ENCODE measurements at places on chromosomes 2 and 18.

- no peak for DNase-seq
These were observed 19.1 kb upstream of the VIT start for GRCh38 chr2:36677386-36677785.

DNA sequence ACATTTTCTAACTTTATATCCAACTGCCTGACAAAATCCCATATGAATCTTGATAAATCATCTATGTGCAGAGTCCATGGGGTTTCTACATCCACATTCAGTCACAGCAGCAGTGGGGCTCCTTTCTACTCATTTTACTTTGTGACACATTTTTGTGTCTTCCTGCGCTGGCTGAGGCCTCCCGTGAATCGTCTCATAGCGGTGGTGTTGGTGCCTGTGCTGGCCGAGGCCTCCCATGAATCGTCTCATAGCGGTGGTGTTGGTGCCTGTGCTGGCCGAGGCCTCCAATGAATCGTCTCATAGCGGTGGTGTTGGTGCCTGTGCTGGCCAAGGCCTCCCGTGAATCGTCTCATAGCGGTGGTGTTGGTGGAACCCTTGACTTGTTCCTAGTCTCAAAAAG, 17.0 kb downstream of the SNED1 start:
- no peak for DNase-seq

DNA sequence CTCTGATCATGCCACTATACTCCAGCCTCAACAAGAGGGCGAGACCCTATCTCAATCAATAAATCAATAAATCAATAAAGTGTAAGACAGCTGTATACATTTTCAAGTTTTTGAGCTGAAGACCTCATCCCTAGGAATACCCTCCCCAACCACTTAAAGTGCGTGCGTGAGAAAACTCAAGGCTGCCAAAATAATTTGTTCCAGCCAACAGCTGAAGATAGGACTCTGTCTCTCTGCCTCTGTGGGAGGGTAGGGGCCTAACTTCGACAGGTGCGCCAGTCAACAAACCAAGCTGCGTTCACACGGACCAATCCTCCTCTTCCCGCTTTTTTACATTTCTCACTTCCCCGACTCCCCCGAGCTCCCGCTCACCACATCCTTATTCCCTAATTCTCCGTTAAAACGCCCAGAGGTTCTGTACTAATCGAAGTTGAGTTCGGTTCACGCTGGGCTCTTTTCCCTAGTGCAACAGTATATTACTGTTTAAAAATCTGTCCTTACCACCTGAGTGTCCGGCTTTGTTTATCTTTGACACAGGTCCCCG, 618 bp downstream of the POLR2D start:
- DNase-seq, result no peak

DNA sequence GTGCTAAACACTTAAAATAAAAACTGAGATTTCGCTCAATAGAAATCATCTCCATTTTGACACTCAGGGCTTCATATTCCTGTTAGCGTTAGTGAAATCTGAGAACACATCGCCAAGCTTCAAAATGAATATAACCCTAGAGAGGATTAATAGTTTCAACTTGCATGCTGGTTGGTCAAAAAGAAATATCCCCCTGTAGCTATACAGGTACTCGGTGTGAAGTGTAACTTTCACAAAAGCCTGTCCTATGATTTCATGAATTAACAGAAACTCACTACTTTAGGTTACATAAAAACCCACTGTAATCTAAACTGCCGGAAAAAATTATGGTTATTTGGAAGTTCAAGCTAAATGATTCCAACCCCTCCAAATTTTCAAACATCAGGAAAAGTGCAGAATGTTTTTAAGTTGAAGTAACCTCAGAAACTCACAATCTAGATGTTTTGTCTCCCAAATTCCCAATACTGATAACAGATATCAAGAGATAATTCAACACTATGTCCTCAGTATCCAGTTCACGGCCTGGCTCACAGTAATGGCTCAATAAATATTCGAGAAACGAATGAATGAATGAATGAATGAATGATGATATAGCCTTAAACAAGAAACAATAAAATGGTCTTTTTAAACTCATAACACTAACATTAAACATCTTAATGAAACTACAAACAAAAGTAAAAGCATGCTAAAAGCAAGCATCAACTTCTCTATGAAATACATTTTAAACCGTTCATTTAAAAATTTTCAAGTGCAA, 2.5 kb downstream of the TLK1 start:
- DNase-seq, result no peak

- no peak for DNase-seq
These were observed 4.8 kb downstream of the MEX3C start for GRCh38 chr18:51192696-51193095.

GRCh38 chr2:119545754-119546446, 1.7 kb downstream of the CFAP221 start:
- DNase-seq, result no peak

DNA sequence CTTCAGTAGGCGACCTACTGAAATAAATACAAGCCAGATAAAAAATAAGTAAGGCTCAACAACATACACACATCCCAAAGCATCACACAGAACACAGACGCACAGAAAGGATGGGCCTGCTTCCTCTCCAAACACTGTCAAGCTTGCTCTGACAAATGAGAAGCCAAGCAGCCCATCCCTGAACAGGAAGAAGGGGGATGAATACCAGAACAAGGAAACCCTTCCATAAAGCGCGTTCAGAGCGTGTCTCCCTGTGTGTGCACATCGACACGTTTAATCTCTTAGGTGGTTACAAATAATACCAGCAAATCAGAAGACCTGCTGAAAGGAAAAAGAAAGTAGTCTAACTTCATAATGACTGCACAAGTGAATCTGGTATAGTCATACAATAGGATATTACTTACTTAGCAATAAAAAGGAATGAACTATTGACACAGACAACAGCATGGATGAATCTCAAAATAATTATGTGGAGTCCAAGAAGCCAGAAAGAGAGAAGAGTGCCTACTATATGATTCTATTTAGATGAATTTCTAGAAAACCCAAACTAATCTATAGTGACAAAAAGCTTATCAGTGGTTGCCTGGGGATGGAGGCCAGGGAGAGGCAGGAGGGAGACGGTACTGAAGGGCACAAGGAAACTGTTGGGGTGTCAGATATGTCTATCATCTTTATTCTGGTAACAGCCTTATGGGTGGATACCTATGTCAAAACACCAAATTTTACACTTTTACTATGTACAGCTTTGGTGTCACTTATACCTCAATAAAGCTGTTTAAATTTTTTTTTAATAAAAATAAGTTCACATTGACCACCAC, 26.8 kb downstream of the MBOAT2 start:
- DNase-seq, result no peak

GRCh38 chr2:236485519-236485918, 84.1 kb upstream of the ACKR3 start:
- DNase-seq, result no peak

DNA sequence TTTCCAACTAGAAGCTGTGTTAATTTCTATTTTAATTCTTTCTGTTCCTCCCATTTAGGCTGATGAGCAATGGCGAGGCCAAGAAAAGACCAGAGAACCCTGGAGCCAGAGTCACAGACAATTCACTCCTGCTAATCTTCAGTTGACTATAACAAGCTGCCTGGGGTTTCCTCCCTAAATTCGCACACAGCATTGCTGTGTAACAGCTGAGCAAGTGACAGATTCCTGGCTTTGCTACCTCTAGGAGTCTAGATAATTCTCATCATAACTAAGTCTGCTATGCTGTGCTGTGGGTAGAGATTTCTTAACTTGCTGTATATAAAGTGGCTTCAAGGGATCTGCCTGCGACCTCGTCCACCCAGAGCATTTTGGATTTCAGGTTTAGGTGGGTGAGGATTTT, 131.3 kb upstream of the REV1 start:
- no peak for DNase-seq

GRCh38 chr2:165634855-165635254, 159.2 kb downstream of the GALNT3 start:
- no peak for DNase-seq

DNA sequence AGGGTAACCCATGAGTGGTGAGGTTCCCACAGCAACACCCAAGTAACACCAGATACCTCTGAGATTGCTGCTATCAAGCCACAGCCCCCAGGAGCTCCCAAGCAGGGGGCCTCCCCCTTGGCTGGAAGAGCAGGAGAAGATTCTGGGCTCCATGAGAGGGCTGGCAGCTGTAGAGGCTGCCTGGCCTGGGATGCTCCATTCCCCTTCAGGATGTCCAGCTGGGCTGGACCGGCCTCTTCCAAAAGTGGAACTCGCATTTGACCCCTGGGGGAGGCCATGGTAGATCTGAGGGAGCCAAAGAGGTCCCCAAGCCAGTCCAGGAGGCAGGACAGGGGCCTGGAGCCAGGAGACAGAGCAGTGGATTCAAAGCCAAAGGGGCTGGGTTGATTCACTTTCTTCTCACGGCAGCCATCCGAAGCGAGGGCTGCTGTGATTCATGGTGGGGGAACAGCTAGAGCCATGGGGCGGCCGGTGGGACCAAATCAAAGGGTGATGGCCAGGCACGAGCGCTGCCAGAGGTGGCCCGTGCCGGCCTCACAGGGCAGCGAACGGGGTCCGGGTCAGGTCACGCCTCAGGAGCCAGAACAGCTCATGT, 95.3 kb upstream of the ID2 start:
- no peak for DNase-seq

- DNase-seq, result no peak
These were observed 424.6 kb downstream of the TGIF1 start for GRCh38 chr18:3874581-3874980.

- peak; percentile 92 for DNase-seq
These were observed 147.3 kb downstream of the IRS1 start for GRCh38 chr2:226652369-226652768.

DNA sequence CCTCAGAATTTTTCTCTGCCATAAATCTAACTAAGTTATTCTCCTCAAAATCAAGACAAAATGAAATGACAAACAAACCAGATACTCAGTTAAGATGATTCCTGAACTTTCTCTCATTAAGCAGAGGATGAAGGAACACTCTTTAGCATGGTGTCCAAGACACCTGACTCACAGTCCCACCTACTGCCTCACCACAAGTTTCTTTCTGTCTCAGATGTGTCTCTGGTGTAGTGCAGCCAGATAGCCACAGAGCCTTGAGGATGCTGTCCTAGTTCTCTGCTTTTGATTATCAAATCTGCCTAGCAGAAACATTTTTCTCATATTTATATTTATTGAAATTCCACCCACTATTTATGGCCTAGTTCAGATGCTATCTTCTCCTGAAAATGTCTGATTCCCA, 103.6 kb upstream of the TMEM200C start:
- DNase-seq, result no peak

DNA sequence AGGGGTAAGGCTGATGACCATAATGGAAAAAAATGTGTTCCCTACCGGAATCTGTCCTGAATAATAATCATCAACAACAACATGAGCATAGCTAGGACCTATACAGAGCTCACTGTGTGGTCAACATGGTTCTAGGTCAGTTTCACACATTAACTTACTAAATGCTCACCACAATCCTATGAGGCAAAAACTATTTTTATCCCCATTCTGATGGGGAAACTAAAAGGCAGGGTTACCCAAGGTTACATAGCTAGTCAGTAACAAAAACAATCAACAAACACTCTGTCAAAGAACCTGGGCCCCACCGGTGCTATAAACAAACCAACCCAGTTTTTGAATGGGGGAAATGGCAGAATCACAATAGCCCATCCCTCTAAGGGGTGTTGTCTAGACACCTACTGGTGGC, 40.1 kb downstream of the AOX1 start:
- no peak for DNase-seq

GRCh38 chr2:29224693-29225551, 109.7 kb downstream of the CLIP4 start:
- DNase-seq, result no peak

- no peak for DNase-seq
These were observed 34.7 kb downstream of the ST3GAL5 start for GRCh38 chr2:85854166-85854509.

GRCh38 chr18:2686349-2686968, 30.9 kb downstream of the SMCHD1 start:
- no peak for DNase-seq

DNA sequence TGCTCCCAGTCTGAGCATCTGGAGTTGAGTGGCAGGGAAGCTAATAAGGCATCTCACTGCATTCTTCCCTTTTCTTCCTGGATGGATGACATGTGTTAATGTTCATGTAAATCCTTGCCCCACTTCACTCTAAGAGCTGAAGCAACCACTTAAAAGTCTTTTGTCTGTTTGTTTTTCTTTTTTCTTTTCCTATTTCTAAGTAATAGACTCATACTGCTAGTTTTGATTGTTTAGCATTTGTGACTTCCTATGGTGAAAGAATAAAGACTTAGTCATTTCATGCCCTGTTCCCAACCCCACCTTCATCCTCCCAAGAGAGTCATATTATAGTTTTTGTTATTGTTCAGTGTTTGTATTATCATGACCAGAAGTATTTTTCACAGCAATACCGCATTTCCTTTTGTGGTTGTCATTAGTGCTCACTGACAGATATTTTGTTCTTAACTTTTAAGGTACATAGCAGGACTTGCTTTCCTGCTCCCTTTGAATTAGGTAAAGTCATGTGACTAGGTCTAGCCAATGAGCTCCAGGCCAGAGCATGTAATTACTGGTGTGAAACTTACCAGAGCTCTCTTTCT, 18.1 kb upstream of the SPP2 start:
- DNase-seq, result no peak

- no peak for DNase-seq
These were observed 24.3 kb upstream of the MOCOS start for GRCh38 chr18:36162981-36163380.

- no peak for DNase-seq
These were observed 62.1 kb upstream of the NOSTRIN start for GRCh38 chr2:168740360-168740759.

GRCh38 chr18:9507565-9508088, 32.3 kb downstream of the RALBP1 start:
- DNase-seq, result no peak

- DNase-seq, result no peak
These were observed 100.4 kb downstream of the GPD2 start for GRCh38 chr2:156536534-156536933.

- no peak for DNase-seq
These were observed 16.4 kb downstream of the POU3F3 start for GRCh38 chr2:104870100-104870975.

DNA sequence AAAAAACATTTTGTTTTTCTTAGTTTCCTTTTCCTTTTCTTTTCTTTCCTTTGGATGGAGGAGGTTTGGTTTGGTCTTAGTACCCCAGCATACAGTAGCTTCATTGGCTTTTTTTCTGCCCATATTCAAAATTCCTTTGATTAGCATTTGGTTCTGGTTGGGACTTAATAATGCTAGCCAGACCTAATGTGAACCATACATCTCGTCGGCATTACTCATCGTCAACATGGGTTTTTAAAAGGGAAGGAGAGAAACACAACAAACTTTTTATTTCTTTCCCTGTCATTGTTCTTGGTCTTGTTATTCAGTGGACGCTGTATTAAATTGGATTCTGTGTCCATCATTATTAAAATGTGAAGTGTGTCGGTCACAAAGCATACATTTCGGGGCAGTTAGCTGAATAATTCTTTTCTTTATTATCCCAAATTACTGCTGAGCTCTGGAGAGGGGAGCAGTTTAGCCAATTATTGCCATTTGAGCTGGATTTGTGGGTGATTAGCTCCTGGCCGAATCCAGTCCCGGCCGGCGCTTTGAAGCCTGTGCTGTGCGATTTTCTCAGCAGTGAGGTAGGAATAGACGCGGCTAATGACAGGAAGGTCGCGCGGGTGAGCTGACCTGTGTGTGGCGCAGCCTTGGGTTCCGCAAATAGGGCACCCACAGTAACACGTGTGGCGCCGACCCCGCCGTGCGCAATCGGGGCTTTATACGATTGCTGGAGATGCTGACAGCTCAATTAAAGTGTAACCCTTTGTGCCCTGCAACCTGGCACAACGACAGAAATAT, 303.3 kb downstream of the GBX2 start:
- DNase-seq, result no peak
